Renal cortical epithelial cell (primary cell): ENCODE measurements at places on chromosomes 1 and 21. TPM values are rescaled to one million over a fixed set of nuclear protein-coding genes. Genes with fewer than 3 reads are reported as not detected.

The TMEM200B gene
- 2.9 and 9.0 TPM in 2 replicates for total RNA-seq

The KRTAP13-2 gene
- total RNA-seq = not detected in 2 replicates

The CTSE gene
- 0.10 and 6.4 TPM in 2 replicates for total RNA-seq

The MROH7 gene
- total RNA-seq = not detected in 2 replicates

The RYR2 gene
- total RNA-seq = 0.10 TPM in 1 of 2 replicates, not detected in the other

- no peak for DNase-seq
Measured at GRCh38 chr1:182715531-182715930, 31.1 kb upstream of the RGS8 start.

DNA sequence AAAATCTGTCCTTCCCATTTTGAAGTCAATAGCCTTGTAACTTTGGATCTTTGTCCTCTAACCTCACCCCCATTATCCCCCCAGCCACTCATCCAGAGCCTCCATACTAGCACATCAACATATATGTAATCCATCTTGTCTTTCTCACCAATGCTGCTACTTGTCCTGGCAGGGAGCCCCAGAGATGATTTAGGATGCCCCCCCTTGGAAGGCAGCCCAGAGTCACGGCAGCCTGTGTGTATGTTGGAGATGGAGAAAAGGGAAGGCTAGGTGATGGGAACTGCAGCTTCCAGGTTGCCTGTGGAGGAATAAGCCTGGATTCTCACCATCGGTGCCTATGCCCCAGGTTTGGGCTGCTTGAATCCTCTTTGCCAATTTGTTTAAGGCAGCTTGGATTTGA is 51.7 kb upstream of the SCMH1 start:
- no peak for DNase-seq

- DNase-seq = peak; percentile 78
Measured at GRCh38 chr1:173202424-173203145, 4.5 kb downstream of the TNFSF4 start.

DNA sequence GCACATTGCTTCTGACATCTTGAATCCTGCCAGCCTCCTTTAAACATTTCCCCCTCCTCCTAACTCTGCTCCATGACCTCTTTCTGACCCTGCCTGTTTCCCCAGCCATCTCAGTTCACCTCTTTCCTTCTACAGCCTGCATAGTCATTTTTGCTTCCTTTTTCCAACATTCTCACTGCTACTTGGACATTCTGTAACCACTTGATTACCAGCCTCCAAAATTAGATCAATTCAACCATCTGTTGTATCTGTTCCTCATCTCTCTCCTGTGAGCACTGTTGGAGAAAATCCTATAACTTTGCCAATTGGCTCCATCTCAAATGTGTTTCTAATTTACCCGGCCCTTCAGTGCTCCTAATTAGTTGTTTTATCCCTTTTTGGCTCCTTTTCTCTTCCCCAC is 27.5 kb upstream of the GPR88 start:
- DNase-seq = no peak

- DNase-seq = peak; percentile 76
Measured at GRCh38 chr1:116538544-116538943, 32.3 kb downstream of the CD58 start.

- no peak for DNase-seq
Measured at GRCh38 chr21:37458669-37459276, 92.2 kb downstream of the DYRK1A start.

- no peak for DNase-seq
Measured at GRCh38 chr1:28002600-28002999, 42.8 kb downstream of the XKR8 start.

- DNase-seq = peak; percentile 70
Measured at GRCh38 chr1:85109475-85109874, 61.2 kb upstream of the MCOLN3 start.

DNA sequence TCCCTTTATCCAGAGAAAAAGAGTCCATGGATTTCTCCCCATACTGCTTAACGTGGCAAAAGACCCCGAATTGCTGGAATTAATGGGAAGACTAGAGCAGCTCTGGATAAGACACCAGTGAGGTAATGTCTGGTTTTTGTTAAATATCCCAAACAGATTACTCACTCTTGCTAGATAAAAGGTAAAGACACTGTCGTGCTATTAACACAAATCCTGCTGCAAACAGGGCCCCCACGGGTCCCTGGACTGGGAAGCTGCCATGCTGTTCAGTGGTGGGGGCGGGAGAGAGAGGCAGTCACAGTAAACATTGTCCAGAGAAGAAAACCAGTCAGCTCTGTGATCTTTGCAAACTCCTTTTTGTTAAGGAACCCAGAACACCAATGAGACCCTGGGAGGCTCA is 15.2 kb upstream of the SRP9 start:
- DNase-seq = no peak

- DNase-seq = no peak
Measured at GRCh38 chr1:29696656-29697390, 460.5 kb downstream of the PTPRU start.

GRCh38 chr1:82706741-82707140 is 906.0 kb downstream of the ADGRL2 start:
- DNase-seq = no peak

DNA sequence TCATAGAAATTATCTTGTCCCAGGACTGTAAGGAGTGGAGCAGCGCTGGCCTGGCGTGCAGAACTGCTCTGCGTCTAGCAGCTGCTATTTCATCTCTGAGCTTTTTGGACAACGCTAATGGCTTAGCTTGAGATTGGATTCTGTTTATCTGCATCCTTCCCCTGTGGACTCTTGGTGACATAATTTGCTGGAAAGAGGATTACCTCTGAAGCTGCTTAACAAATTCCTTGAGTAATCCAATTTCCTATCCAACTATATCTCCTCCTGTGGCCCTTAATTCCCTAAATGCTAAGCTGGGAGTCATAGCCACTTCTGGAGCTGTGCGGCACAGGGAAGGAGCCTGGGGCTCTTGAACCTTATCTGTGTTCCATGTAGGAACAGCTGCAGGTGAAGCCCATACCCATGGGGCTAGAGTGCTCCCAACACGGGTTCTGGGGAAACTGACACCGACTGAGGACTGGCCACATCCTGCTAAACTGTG is 43.2 kb downstream of the IL6R start:
- no peak for DNase-seq

DNA sequence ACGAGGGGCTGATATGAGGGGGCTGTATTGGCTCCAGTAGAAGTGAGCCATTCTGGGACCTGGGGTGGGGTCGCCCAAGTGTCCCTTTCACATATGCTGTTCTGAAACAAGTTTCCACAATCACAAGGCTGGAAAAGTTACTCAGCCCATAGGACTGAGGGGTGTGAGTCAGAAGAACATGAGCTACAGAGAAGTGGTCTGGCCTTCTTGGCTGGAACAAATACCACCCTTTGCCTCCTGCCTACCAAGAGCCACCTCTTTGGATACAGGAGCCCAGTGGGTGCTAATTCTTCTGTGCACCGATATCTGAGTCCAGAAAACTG is 42.4 kb downstream of the MEF2D start:
- peak; percentile 63 for DNase-seq

- DNase-seq = no peak
Measured at GRCh38 chr1:150763018-150763417, 2.6 kb downstream of the CTSS start.
